ENCODE measurements at places on chromosomes 6 and 20.

GRCh38 chr6:133817460-133818047 lies 71.4 kb upstream of the TCF21 start:
- peak; percentile 9 for DNase-seq

DNA sequence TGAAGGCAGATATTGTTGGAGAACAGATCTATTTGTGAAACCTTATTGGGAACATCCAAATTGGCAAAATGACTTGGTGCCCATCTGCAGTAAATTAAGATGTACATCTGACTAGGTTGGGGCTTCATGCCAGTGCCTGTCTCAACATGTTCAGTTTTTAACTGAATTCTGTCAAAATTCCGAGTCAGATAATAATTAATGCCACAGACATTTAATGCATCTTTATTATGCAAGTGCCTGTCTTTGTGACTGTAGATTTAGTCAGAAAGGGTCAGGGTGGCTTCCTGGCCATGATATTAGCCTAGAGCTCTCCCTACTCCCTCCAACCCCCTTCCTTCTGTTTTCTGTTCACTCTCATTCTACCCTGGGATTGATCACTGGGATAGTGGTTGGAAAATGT lies 199.3 kb upstream of the FLRT3 start:
- DNase-seq = no peak

- no peak for DNase-seq
Observed at GRCh38 chr20:61053889-61054288, 198.2 kb upstream of the CDH4 start.

GRCh38 chr6:166739117-166739975 lies 112.3 kb upstream of the RPS6KA2 start:
- no peak for DNase-seq

DNA sequence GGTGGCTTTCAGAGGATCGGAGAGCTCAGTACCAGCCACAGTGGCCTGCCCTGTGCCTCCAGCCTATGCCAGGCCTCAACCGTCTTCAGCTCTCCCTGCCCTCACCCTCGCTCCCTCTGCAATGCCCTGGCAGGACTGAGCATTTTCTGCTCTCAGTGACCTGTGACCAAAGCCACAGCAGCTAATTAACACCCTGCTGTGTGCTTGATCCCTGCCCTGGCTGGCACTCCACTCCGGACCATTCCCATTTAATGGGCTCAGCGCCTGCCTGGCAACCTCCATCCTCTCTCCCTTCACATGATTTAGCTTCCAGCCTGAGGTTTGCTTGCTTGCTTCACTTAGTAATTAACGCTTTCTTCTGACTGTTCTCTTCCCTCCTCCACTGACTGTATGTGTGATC lies 287.5 kb downstream of the LRFN2 start:
- DNase-seq = no peak

DNA sequence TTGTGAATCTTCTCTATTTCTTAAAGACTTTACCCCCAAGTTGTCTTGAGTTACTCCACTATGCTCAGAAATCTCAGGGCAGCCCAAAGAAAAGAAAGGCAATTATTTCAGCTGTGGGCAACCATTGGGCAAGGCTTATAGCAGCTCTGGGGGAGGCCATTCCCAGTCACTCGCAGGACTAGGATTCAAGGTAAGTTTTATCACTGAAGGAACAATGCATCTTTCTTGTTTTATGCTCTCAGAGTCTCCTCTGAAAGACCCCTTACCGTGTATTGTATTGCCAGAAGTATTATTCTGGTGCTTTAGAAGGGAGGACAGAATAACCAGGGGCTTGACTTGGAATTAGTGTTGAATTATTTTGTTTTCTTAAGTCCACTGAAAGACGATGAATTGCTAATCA lies 586.3 kb upstream of the MAP3K7 start:
- no peak for DNase-seq

DNA sequence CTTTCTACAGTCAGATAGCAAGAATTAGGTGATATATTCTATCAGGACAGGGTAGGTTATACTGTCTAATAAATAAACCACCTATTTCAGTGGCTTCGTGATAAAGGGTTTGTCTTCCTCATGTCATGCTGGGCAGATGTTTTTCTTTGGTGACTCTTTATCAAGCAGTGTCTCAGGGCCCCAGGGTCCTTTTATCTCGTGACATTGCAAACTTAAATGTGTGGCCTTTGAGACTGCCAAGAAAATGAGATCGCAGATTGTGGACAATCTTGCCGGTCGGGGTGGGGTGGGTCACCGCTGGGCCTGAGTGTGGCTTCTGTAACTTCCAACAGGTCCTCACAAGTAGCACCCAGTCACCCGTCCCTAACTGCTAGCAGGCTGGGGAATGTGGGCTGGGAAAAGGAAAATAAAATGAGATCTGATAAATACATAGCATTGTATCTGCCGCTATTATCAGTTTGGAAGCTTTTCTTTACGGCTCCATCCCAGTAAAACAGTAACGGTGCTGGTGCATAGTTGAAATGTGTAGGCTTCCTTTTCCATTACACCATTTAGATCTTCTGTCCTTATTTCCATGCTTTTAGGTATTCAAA lies 50.5 kb upstream of the BMP6 start:
- no peak for DNase-seq

DNA sequence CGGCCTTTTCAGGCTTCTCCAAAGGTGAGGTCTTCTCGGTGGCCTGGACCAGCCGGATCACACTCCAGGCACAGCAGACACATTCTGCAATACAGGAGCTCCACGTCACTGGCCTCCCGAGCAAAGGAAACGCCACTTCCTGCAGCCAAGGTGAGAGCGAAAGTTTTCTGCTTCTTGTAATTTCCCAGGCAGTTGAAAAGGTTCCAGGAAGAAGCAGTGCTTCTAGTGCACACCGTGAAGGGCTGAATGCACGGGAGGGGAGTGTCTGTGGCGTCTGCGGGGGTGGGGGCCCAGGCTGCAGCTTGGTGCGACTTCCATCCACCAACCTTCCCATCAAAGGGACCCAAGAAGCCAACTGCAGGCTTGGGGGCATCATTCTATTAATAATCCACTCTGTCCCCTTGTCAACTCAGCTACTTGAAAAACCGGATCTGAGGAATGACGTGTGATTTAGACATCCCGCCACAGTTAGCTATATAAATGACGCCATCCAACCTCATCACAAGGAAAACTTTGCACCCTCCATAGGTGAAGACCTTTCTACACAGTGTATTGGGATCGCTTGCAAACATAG lies 61.1 kb downstream of the NFATC2 start:
- peak; percentile 80 for DNase-seq

GRCh38 chr20:45518282-45518681 lies 2.9 kb upstream of the SPINT3 start:
- no peak for DNase-seq

GRCh38 chr6:18514180-18514579 lies 127.0 kb downstream of the RNF144B start:
- DNase-seq = no peak

GRCh38 chr6:140319209-140319608 lies 944.8 kb upstream of the CITED2 start:
- DNase-seq = no peak

GRCh38 chr6:164109770-164110140 lies 695.2 kb downstream of the QKI start:
- DNase-seq = no peak

GRCh38 chr6:162154001-162154400 lies 573.6 kb downstream of the PRKN start:
- no peak for DNase-seq

DNA sequence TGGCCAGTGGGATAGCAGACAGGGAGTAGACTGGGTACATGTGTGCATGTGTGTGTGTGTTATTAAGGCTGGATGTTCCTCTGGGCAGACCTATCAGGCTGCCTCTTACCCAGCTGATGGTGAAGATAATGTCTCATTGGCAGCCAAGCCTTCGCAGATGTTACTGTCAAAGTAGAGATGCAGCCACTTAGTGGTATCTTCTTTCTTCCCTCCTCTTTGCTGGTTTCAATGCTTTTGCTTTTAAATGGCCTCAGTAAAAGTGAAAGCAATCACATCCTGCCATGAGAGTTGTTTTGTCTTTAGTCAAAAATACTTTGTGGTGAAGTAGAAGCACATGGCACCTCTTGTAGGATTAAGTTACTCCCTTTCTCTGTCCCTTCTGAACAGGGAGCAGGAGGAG lies 57.5 kb downstream of the SNRNP48 start:
- DNase-seq = peak; percentile 46

GRCh38 chr6:149508485-149508884 lies 23.7 kb upstream of the ZC3H12D start:
- peak; percentile 83 for DNase-seq

DNA sequence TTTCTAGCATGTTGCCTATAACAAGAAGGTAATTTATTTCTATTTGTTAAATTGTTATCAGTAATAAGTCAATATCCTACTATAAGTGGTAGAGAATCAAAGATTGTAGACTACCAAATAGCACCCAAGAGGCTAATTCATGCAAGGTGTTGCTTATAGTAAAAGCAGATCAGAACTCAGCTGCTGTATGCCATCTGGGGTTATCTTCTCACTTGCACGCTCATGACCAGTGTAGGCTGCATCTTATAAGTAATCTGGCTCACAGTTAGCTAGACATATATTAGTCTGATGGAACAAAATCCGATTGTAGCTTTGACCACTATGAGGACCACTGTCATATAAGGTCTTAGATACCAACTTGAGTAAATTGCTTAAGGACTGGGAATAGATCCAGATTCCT lies 17.0 kb downstream of the TOP1 start:
- no peak for DNase-seq

DNA sequence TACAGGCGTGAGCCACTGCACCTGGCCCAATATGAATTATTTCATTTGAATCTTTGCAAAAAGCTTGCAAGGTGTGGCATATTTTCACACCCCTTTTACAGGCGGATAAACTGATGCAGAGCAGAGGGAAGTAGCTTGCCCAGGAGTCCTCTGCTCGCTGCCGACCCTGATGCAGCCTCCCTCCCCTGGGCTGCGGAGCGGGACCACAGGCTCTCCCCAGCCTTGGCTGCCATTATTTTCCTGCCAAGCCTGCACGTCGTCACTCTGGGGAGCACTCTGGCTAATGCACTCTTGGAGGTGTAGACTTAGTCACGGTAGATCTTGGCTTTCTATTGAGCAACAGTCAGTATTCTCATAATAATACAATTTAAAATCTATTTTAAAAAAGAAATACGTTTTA lies 34.8 kb upstream of the DACT2 start:
- no peak for DNase-seq

GRCh38 chr6:1624851-1625781 lies 15.4 kb downstream of the FOXC1 start:
- no peak for DNase-seq

DNA sequence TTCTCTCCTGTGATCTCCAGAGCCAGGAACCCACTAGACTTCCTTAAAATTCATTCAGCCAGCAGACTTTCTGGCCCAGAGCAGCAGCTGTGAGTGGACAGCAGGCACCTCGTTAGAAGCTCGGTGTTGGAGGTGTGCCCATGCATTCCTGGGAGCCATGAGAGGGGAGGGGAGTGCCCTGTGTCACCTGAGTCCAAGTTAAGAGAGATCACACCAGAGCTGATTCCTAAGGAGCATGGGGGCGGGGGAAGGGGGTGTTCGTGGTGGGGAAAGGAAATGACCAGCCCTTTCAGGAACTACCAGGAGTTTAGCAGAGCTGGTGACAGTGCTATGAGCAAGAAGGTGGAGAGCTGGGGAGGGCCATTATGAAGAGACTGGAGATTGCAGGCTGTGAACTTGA lies 46.9 kb downstream of the GFRA4 start:
- no peak for DNase-seq

GRCh38 chr6:166244353-166245045 lies 63.7 kb downstream of the PRR18 start:
- DNase-seq = peak; percentile 57

DNA sequence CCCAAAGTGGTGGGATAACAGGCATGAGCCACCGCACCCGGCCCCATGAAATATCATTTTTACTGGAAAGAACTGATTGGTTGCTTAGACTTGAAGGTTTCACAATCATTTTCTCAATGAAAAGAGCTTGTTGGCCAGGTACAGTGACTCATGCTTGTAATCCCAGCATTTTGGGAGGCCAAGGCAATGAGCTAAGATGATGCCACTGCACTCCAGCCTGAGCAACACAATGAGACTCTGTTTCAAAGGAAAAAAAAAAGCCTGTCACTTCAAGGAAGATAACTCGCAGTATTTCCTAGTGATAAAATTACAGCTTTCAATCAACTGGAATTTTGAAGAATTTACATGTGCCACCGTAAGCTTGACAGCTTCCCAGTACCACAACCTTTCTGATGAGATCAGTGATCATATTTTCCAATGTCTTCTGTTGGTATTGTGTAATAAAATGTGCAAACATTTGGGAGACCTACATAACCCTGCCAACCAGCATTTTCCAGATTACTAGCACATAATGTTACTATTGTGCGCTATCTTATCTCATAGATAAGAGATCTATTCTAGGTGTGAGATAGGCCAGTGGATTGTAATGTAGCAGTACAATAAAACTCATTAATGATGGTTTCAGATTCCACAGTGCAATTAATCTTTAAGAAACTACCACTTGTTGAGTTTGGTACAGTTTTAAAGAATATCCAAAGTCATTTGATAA lies 7.2 kb downstream of the PNLDC1 start:
- DNase-seq = no peak

Data from activated CD4-positive, alpha-beta T cell treated with anti-CD3 and anti-CD28 coated beads, Interleukin-2, Interleukin-4, amounts not matched to agents 100 ng/mL and 50 ng/mL, durations not matched to agents 16 hours and 8 hours (primary cell).